ENCODE measurements at places on chromosomes 1 and 21. TPM values are rescaled to one million over a fixed set of nuclear protein-coding genes. Genes with fewer than 3 reads are reported as not detected.

GRCh38 chr1:198079432-198079951 is 77.3 kb upstream of the NEK7 start:
- no peak for DNase-seq

The RAB3B gene
- total RNA-seq = 29.6 TPM

The TENT5C gene
- 0.48 TPM for total RNA-seq

DNA sequence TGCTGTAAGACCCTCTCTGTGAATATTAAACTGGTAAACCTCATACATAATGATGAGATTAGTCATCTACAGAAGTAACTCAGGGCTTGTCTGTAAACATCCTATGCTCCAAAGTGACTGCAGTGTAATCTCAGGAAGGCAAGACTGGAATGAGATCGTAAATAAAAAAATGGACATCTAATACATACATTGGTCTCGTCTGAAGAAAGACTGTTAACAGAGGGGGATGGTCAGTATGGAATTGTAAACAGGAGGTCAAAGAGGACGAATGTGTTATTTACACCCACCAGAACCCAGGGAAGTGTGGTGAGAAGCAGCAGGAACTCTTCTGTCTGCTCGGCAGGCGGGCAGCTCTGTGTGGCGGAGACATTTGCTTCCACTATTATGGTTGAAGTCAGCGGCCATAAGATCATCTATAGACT is 51.4 kb downstream of the DISC1 start:
- no peak for DNase-seq

The MTF2 gene
- 117 TPM for total RNA-seq
